ENCODE measurements at places on chromosomes 11 and 22. TPM values are rescaled to one million over a fixed set of nuclear protein-coding genes. Genes with fewer than 3 reads are reported as not detected.
A peak's percentile ranks its signal among the peaks of the same experiment; 100 is the strongest.

The SYT7 gene
- not detected for polyA plus RNA-seq

The TPBGL gene
- not detected for polyA plus RNA-seq

DNA sequence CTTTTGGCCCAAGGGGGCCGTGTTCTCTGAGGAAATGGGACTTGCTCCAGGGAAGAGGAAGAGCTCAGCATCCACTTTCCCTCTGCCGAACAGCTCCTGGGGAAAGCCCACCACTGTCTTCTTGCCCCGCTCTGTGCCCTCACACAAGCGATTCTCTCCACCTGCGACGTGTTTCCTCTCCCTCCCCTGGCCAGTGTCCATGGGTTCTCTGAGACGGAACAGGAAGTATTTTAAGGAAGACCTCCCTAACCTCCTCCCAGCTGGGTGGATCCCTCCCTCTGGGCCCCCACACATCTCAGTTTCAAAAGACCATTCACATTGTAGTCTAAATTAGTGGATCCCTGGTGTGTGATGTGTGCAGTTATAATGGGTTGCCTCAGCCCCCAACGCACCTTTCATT lies 1.6 kb downstream of the TP53AIP1 start:
- no peak overlapping the region for H3K4me3 ChIP-seq
- no peak overlapping the region for H3K27ac ChIP-seq
- peaks cover 64% of the 10 kb centered on the region for H3K27me3 ChIP-seq
- no peak for DNase-seq

GRCh38 chr11:107808521-107808920 lies 50.1 kb downstream of the SLC35F2 start:
- no peaks in the 10 kb centered on the region for H3K27me3 ChIP-seq
- H3K36me3 ChIP-seq = peaks cover 13% of the 10 kb centered on the region
- H3K27ac ChIP-seq = no peak overlapping the region
- no peak overlapping the region for H3K4me3 ChIP-seq

DNA sequence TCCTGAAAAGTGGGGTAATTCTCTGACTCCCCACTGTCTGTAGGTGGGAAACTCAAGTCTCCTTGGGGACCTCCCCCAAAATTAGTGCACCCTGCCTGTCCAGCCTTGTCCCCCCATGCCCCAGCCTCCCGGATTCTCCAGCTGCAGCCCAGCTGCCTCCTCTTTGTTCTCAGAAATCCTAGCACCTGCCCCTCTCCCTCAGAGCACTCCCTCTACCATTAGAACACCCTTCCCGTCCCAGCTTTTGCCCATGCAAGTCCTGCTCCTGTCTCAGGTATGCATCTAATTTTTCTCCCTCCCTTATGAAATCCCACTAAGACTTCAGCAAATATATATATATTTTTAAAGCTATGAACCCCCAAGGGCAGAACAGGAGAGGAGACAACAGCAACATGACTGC lies 37.3 kb downstream of the LRFN4 start:
- H3K27ac ChIP-seq = no peak overlapping the region
- no peaks in the 10 kb centered on the region for H3K36me3 ChIP-seq
- no peak overlapping the region for H3K4me3 ChIP-seq
- peaks cover 5% of the 10 kb centered on the region for H3K27me3 ChIP-seq

GRCh38 chr11:61331651-61332050 lies 1.3 kb downstream of the DDB1 start:
- peak overlapping the region; percentile 83 for H3K27ac ChIP-seq
- H3K27me3 ChIP-seq = no peaks in the 10 kb centered on the region
- H3K4me3 ChIP-seq = peak overlapping the region; percentile 94

GRCh38 chr11:82533628-82534327 lies 199.9 kb downstream of the FAM181B start:
- H3K4me3 ChIP-seq = no peak overlapping the region
- no peaks in the 10 kb centered on the region for H3K27me3 ChIP-seq
- DNase-seq = no peak
- H3K4me1 ChIP-seq = no peaks in the 10 kb centered on the region
- H3K36me3 ChIP-seq = no peaks in the 10 kb centered on the region

DNA sequence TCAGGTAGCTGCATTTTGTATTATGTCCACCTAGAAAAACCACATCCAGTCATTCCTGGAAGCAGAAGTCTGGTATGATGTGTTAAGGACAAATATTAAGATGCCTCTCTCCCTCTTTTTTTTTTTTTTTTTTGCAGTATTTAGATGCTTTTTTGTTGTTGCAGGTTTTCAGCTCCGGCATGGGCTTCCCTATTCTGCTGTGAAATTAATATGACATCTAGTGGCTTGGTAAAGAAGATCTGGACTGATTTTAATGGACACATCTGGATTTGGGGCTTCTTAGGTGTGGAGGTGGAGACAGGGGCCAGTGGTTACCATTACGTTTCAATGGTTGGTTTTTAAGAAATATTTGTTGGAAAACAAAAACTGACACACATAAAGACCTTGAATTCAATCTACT lies 47.5 kb upstream of the RASSF10 start:
- no peak overlapping the region for H3K4me3 ChIP-seq
- H3K27me3 ChIP-seq = peaks cover 23% of the 10 kb centered on the region
- no peak overlapping the region for H3K27ac ChIP-seq
- no peaks in the 10 kb centered on the region for H3K36me3 ChIP-seq
- no peaks in the 10 kb centered on the region for H3K4me1 ChIP-seq

DNA sequence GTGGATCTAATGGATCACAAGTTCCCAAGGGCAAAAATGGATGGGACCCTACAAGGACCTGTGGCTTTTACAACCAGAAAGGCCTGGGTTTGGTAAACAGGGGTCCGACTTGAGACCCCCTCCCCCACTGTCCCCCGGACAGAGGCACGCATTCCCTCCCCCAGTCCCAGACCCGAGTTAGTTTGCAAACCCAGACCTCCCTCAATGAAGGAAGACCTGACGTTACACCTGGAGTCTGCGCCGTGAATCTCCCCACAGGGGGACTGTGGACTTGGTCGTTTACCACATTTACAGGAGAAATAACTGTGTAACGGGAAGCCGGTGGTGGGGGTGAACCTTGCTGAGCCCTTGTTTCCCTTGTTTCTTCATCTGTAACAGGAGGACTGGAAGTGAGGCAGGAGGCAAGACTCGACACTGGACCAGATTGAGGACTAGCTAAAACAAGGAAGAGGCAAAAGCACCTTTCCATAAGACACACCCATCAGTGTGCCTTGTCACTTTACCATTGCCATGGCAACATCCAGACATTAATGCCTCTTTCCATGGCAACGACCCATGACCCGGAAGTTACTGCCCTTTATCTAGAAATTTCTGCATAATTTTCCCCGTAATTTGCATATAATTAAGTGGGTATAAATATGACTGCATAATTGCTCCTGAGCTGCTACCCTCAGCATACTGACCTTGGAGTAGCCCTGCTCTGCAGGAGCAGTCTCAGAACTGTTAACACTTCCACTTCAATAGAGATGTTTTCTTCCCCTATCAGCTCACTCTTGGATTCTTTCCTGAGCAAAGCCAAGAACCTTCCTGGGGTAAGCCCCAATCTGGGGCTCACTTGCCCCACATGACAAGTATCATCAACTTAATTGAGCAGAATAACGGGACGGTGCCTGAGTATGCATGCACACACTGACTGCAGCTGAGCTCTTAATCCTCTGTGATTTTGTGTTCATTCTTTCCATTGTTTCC lies 25.4 kb downstream of the PDGFB start:
- DNase-seq = no peak
- H3K27me3 ChIP-seq = peaks cover 62% of the 10 kb centered on the region
- peaks cover 8% of the 10 kb centered on the region for H3K36me3 ChIP-seq
- H3K4me3 ChIP-seq = no peak overlapping the region

GRCh38 chr11:118705791-118706545 lies 26.5 kb upstream of the TREH start:
- no peaks in the 10 kb centered on the region for H3K36me3 ChIP-seq
- peak overlapping the region; percentile 45 for H3K27ac ChIP-seq
- H3K27me3 ChIP-seq = peaks cover 17% of the 10 kb centered on the region
- no peak overlapping the region for H3K4me3 ChIP-seq

DNA sequence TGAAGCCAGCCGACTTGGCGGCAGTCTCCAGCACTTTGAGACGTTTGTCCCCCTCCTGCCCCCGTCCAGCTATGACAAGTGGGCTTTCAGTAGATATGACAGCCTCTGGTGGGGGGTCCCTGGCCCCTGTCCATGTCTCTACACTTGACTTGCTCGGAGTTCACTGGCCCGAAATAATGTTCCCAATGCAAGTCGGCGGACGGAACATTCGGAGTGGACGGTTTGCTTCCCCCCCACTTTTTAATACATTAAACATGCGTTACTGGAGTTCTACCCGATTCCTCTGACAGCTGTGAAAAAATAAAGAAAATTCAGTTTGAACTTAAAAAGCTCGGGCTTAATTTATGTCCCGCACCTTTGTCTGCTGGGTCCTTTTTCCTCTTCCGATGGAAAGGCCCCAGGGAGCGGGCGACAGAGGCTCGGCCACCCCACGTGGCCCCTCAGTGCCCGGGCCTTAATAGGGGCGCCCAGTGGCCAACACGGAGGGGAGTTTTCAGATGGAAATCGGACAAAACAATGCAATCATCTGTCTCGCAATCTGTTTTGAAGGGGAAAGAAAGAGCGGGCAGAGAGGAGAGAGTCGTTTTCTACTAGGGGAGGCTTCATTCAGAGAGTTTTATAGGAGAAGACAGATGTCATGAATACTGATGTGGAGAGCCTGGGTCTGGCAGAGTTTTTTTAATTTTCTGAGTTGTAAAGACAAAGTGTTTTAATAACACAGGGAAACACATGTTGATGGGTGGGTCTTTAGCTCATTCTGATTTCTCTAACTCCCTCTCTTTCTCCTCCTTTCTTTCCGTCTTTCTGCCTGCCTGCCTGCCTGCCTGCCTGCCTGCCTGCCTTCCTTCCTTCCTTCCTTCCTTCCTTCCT lies 50.2 kb downstream of the SMIM38 start:
- no peak for DNase-seq
- H3K27me3 ChIP-seq = peaks cover 20% of the 10 kb centered on the region
- peaks cover 5% of the 10 kb centered on the region for H3K4me1 ChIP-seq
- no peak overlapping the region for H3K27ac ChIP-seq
- no peaks in the 10 kb centered on the region for H3K36me3 ChIP-seq

DNA sequence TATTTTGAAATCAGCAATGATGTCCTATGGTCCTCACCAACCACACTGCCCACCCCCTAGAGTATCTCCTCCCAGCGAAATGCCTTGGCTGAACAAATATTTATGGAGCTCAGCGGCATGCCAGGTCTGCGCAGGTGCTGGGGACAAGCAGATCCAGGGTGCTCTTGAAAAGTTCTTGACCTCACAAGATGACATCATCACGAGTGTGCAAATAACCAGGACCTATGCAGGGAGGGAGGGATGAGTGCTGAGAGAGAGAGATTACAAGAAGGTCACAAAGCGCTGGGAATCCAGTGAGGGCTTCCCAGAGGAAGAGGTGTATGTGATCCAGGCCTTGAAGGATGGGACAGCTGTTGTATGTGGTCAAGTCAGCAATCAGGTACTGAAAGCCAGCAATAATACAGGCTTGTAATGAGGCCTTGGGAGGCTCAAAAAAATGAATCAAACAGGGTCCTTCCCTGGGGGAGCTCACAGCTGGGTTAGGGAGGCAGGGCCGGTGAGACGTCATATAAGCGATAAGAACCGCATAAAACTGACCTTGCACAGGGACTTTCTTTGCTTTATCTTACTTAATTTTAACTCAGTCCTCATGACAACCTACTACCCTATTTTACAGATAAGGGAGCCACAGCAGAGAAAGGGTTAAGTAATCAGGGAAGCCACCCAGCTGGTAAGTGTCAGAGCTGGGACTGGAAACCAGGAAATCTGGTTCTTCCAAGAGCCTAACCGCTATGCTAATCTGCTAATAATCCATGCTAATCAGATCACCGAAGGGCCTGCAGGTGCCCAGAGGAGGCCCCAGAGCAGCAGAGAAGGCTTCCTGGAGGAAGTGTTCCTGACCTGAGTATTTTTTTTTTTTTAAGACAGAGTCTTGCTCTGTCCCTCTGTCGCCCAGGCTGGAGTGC lies 8.2 kb downstream of the ARRB1 start:
- peak overlapping the region; percentile 39 for H3K27ac ChIP-seq
- no peaks in the 10 kb centered on the region for H3K36me3 ChIP-seq
- peaks cover 29% of the 10 kb centered on the region for H3K4me1 ChIP-seq
- H3K27me3 ChIP-seq = no peaks in the 10 kb centered on the region
- no peak overlapping the region for H3K4me3 ChIP-seq

DNA sequence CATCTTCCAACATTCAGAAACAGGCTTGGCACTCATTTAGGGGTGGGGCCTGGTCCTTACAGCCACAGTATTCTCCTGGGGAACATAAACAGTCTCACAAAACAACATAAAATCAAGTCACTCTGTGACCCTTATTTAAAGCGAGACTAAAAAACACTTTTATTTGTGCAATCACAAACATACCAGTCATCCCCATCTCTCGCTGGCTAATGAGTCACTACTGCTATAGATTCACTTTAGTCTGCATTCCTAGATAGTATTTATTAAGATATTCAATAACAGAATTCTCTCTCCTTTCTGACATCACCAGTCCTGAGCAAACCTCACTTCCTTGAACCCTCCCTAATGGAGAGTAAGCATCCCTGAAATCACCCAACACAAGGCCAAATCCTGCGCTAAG lies 68.0 kb downstream of the ZBTB44 start:
- no peak for DNase-seq
- H3K4me3 ChIP-seq = no peak overlapping the region
- peaks cover 43% of the 10 kb centered on the region for H3K4me1 ChIP-seq
- H3K36me3 ChIP-seq = peaks cover 13% of the 10 kb centered on the region

DNA sequence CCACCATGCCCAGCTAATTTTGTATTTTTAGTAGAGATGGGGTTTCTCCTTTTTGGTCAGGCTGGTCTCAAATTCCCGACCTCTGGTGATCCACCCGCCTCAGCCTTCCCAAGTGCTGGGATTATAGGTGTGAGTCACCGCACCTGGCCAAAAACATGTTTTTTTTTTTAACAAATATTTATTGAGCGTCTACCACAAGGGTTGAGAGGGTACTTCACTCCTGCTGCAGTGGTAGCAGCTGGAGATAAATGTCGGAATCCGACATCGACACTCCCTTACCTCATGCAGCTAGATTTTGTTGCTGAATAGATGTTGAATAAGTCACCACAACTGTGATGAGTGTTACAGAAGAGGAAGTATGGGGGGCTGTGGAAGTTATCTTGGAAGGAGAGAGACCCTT lies 971 bp downstream of the DNAJB13 start:
- no peak overlapping the region for H3K4me3 ChIP-seq
- no peak for DNase-seq
- H3K36me3 ChIP-seq = no peaks in the 10 kb centered on the region
- no peaks in the 10 kb centered on the region for H3K4me1 ChIP-seq

Measured in naive B cell (primary cell).